ENCODE measurements at places on chromosomes 13 and 19. TPM values are rescaled to one million over a fixed set of nuclear protein-coding genes. Genes with fewer than 3 reads are reported as not detected.

DNA sequence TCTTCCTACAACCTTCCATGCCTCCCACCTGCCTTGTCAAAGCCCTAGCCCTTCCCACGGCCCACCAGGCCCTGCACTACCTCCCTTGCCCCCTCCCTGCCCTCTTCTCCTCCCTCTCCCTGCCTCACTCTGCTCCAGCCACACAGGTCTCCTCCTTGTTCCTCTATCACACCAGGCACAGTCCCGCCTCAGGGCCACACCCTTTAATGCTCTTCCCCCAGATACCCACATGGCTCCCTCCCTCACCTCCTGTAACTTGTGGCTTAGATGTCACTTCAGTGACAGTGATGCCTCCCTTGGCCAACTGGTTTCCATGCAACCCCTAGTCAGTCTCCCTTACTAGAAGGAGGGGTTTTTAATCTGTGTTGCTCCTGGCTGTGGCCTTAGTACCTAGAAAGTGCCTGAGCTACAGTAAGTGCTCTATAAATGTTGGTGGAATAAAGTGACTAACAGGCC is 1.3 kb downstream of the SIRT6 start:
- no peak for DNase-seq

GRCh38 chr13:107365466-107366215 is 797.7 kb upstream of the ARGLU1 start:
- no peak for DNase-seq

GRCh38 chr13:99258946-99259345 is 767 bp upstream of the GPR18 start:
- no peak for DNase-seq

- DNase-seq = peak; percentile 56
These were observed 94.3 kb upstream of the MBNL2 start for GRCh38 chr13:97127842-97128241.

Gene ANKLE1
- 20.2 TPM for total RNA-seq
